ENCODE measurements at places on chromosomes 13 and 19.

DNA sequence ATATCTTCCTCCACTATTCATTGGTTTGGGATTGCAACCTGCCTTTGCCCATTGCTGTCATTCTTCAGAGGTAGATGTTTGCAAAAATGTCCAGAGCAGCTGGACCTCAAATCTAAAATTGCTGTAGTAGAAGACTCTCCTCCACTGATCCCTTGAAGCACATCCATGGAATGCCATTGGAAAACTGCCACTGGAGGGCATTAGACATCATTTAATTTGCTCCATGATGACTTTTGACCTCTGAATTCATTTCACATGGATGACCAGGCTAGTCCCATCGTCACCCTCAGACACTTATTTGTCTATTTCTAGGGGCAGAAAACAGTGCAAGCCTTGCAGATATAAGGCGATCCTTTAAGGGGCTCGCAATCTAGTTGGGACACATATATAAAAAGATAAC lies 33.9 kb upstream of the FLT1 start:
- no peak for DNase-seq

- DNase-seq = no peak
These were observed 1.7 kb downstream of the PROSER1 start for GRCh38 chr13:39036212-39036611.

- no peak for DNase-seq
These were observed 11.1 kb upstream of the NANOS3 start for GRCh38 chr19:13865571-13866462.

GRCh38 chr13:28582892-28583240 lies 76.1 kb upstream of the POMP start:
- DNase-seq = no peak

DNA sequence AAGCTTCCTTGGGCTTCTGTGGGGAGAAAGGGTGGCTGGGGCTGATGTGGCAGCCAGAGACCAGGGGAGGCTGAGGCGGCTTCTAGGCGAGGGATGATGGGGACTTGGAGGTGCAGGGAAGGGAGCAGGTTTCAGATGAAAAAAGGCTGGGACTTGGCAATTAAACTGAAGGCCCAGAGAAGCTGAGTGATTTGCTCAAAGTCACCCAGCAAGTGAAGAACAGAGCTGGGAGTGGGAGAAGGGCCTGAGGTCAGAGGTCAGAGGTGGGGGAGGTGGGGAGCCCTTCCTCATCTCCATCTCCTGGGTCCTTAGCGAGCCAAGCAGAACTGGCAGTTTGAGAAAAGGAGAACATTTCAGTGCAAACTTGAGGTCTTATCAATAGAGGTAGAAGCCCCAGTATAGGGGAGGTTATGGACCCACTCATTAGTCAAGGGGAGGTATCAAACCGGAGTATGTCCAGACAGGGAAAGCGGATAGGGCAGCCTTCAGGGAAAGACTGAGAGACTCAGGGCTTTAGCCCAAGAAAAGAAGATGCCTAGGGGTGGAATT lies 49.6 kb upstream of the NFIC start:
- no peak for DNase-seq

DNA sequence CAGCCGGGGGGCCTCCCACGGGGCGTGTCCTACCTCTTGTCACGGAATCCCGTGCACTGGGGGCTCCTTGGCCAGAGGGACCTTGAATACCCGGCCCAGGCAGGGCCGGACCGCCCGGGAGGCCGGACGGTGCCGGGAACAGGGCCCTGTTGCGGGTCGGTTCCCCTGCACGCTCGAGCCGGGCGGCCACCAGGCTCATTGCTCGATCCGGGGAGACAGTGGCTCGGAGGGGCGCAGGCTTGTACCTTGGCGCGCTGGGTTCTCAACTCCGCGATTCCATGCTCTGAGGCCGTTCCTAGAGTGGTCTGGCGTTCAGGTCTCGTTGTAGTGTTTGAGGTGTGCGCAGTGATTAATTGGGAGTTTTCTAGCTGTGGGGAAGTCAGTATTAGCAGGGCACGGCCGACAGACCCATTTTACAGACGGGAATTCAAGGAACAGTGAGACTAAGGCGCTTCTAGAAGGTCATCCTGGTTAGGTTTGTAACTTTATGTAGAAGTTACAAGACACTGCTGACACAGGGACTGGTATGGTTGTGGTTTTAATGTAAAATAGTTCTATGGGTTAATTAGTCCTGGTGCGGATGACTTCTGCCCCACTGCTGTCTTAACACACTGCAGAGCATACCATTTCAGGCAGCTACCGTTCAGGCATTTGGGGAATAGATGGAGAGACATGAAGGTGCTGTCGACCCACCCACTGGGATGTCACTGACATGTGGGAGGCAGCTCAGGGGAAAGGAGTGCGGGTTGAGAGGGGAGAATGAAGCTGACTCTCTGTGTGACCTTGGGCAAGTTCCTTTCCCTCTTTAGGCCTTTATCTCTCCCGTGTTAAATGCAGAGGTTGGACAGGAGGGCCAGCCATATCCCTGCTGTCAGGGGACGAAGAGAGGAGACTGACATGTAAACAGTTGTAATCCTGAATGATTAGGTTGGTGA lies 592 bp downstream of the CLPTM1 start:
- DNase-seq = no peak

- no peak for DNase-seq
These were observed 306.4 kb downstream of the DCLK1 start for GRCh38 chr13:35824825-35825224.

GRCh38 chr13:89372193-89372592 lies 1701.0 kb downstream of the SLITRK5 start:
- no peak for DNase-seq

DNA sequence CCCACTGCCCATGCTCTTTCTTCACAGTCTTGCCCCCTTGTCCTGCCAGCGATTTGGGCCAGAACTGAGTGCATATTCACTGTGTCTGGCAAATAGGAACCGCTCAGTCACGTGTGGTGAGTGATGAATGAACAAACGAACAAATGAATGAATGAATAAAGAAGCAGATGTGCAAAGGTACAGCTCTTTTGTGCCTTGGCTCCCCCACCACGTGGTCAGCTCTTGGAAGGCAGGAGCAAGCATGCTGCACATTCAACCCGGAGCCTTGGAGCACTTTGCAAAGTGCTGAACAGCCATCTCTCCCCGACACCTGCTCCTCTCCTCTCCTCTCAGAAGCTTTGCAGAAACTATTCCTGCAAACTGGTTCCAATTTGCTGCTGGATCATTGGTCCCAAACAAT lies 52.4 kb downstream of the LATS2 start:
- no peak for DNase-seq

GRCh38 chr13:79501538-79502232 lies 20.7 kb downstream of the NDFIP2 start:
- no peak for DNase-seq

- DNase-seq = no peak
These were observed 137.6 kb upstream of the SLC10A2 start for GRCh38 chr13:103203735-103204330.

GRCh38 chr13:65656740-65657329 lies 1573.3 kb downstream of the PCDH9 start:
- no peak for DNase-seq

DNA sequence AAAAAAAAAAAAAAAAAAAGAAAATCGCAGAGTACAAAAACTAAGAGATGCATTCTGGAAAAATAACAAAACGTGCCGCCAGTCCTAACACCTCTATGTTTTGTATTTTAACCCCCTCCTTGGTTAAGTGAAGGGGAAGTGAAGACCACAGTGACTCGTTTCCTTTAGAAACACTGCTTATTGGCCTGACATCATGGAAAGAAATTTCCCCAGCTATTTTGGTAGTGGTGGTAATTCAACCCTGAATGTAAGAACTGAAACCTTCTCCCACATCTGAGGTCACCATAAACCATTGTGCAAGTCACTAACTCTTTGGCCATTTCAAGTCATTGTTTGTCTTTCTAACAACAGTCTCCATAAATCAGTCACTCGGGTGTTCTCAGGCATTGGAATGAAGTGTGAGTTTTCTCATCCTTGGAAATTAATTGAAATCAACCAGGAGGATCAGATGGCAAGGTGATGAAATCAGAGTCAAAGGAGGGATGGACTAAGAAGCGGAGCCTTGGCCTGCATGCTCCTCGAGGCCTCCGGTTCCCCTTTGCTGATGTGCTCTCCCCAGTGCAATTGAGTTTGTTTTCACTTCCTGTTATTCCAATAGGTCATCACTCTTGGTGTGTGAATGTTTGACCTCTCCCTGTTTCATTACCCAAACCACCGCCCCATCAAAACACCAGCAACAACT lies 443.9 kb downstream of the FGF9 start:
- DNase-seq = no peak

- no peak for DNase-seq
These were observed 9.0 kb upstream of the SBK3 start for GRCh38 chr19:55554302-55554701.

All from liver (tissue), 10 donors.